ENCODE measurements at places on chromosomes 2 and 18.

DNA sequence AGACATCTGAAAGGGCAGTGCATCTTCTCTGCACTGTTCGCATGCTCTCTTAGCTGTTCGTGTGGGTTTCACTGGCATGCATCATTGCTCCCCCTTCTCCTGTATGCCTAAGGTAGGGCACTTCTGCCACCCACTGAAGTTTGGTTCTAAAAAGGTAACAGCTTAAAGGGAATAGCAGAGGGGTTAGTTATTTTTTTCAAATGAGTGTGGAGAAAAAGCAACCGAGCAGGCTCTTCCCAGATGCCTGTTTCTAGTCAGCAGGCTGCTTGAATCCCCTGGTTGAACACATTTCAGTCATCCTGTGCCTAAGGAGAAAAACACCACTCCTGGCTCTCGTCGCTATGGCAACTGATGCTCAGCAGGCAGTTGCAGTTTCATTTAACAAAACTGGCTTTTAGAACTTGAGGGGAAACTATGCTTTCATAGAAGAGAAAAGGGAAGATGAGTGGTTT, 69.8 kb upstream of the GALNT3 start:
- no peak for DNase-seq

DNA sequence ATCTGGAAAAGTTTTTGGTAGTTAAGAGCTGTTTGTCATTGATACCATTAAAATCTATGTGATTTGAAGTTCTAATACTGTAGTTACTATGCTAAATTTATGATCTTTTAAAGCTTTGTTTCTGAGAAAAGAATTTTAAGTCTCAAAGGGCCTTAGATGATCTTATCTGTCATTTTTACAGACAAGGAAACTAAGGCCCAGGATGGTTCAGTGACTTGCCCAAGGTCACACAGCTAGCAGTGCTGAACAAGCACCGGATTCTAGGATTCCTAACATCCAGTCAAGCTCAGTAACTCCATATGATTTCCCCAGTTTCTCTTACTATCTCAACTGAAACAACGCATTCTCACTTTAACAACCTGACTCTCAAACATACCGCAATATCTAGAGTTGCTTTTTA, 37.7 kb downstream of the PELI1 start:
- DNase-seq, result no peak

- no peak for DNase-seq
Measured at GRCh38 chr2:121260370-121261154, 24.4 kb downstream of the TFCP2L1 start.

DNA sequence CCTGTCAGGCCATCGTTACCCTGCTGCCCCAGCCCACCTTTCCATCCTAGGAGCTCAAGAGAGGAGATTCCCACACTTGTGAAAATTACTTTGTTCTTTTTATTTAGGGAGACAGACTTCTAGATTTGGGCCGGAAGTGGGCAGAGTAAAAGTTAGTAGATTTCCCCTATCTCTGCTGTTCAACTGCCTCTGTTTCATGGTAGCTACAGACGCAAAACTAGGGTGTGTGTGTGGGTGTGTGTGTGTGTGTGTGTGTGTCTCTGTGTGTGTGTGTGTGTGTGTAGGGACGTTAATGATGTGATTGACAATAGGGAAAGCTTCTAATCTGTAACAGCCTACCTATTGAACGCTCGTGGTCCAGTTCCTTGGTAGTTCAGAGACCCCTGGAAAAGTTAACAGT, 438 bp downstream of the PSMA8 start:
- DNase-seq, result no peak
